ENCODE measurements at places on chromosomes 5 and 9. TPM values are rescaled to one million over a fixed set of nuclear protein-coding genes. Genes with fewer than 3 reads are reported as not detected.
A peak's percentile ranks its signal among the peaks of the same experiment; 100 is the strongest.

GRCh38 chr5:52760695-52761366 lies 26.9 kb upstream of the ITGA1 start:
- no peak for DNase-seq
- peaks cover 7% of the 10 kb centered on the region for H3K4me1 ChIP-seq
- no peak overlapping the region for H3K4me3 ChIP-seq
- no peaks in the 10 kb centered on the region for H3K27me3 ChIP-seq
- H3K27ac ChIP-seq = no peak overlapping the region

GRCh38 chr9:23824830-23825591 lies 1.0 kb downstream of the ELAVL2 start:
- peaks cover 19% of the 10 kb centered on the region for H3K27me3 ChIP-seq
- no peaks in the 10 kb centered on the region for H3K4me1 ChIP-seq
- no peak overlapping the region for H3K4me3 ChIP-seq
- H3K36me3 ChIP-seq = no peaks in the 10 kb centered on the region

DNA sequence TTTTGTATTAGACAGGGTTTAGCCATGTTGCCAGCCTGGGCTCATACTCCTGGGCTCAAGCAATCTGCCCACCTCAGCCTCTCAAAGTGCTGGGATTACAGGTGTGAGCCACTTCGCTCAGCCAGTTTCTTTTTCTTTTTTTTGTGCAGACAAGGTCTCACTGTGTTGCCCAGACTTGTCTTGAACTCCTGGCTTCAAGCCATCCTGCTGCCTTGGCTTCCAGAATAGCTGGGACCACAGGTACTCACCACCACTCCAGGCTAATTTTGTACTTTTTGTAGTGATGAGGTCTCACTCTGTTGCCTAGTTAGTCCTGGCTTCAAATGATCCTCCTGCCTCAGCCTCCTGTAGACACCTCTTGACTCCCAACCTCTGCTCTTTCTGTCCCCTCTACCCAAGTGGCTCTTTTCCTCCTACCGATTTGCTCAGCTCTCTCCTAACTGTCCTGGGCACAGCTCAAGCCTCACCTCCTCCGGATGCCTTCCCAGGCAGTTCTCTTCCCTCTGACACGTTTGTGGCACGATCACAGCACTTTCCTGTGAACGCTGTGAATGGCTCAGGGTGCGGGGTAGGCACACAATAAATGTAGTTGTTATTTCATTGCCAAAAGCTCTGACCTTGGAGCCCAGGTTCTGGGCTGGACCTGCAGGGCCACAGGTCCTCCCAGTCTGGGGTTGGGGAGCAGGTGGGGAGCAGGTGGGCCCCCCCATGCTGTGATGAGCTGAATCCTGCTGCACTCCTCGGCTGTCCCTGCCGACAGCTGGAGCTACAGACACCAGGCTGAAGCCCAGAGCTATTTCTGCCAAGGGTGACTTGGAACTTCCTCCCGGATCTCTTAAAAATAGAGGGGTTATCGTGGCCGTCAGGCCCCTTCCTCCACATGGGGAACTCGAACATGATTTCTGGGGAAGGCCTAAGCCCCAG lies 23.9 kb downstream of the GFI1B start:
- no peak overlapping the region for H3K27ac ChIP-seq
- DNase-seq = no peak
- peaks cover 16% of the 10 kb centered on the region for H3K4me1 ChIP-seq
- H3K36me3 ChIP-seq = no peaks in the 10 kb centered on the region
- H3K4me3 ChIP-seq = no peak overlapping the region

- no peak overlapping the region for H3K27ac ChIP-seq
- peak overlapping the region; percentile 27 for H3K4me3 ChIP-seq
- H3K36me3 ChIP-seq = no peaks in the 10 kb centered on the region
- H3K4me1 ChIP-seq = peaks cover 12% of the 10 kb centered on the region
Observed at GRCh38 chr5:78649861-78650496, 1.4 kb upstream of the LHFPL2 start.

DNA sequence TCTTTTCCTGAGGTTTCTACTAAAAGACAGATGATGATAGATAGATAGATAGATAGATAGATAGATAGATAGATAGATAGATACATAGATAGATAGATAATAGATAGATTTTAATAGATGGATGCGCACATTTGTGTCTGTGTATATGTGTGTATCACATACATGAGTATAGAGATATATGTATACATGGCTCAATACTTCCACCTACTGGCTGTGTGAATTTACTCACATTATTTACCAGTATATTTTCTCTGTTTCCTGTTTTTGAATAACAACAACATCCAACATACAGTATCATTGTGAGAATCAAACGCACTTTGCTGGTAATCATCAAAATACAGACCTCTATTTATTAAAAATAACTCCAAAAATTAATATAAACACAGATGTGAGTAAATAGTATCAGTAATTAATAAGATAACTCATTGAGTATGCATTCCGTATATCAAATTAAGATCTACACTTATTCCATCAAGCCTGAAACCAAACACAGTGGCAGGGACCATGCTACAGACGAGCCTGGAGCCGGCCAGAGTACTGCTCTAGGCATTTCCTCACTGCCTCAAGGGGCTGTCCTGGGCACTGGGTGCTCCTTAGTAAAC lies 338.0 kb downstream of the SEMA5A start:
- H3K36me3 ChIP-seq = no peaks in the 10 kb centered on the region
- H3K4me3 ChIP-seq = no peak overlapping the region
- H3K4me1 ChIP-seq = no peaks in the 10 kb centered on the region
- no peak overlapping the region for H3K27ac ChIP-seq

GRCh38 chr9:91812191-91812590 lies 137.8 kb downstream of the ROR2 start:
- peaks cover 9% of the 10 kb centered on the region for H3K27me3 ChIP-seq
- DNase-seq = peak; percentile 14
- no peaks in the 10 kb centered on the region for H3K36me3 ChIP-seq
- H3K27ac ChIP-seq = no peak overlapping the region
- no peaks in the 10 kb centered on the region for H3K4me1 ChIP-seq

GRCh38 chr5:83553000-83553486 lies 81.5 kb downstream of the VCAN start:
- no peak overlapping the region for H3K27ac ChIP-seq
- peaks cover 8% of the 10 kb centered on the region for H3K27me3 ChIP-seq
- H3K4me3 ChIP-seq = no peak overlapping the region
- no peaks in the 10 kb centered on the region for H3K36me3 ChIP-seq

DNA sequence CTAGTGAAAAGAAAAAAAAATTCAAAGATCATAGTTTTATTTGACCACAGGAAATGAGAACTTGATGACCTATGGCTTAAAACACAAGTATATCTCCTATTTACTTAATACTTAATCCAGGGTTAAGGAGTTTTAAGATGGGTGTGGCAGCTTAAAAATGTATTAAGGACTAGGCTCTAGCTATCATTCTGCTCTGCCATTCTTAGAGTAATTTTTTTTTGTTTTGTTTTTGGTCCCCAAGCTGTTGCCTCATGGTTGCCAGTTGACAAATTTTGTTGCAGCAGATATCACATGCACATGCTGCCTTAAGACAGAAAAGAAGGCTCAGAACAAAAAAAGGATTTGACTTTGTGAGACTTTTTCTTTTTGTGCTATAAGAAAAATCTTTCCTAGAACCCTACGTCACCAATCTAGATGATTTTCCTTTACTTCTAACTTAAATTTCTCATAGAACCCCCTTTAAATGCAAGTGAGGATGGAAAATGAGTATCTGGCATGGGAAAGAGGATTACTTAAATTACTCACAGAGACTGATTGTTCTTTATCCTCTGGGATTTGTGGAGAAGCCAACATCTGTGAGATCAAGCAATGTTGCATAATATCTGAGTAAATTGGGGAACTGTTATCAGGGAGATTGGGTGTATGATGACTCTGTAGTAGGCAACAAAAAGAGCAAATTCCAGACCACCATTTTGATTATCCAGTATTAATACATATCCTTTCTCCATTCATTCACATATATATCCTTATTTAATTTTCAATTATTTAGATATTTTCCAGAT lies 364.7 kb upstream of the CD180 start:
- no peak overlapping the region for H3K27ac ChIP-seq
- H3K4me3 ChIP-seq = no peak overlapping the region
- peaks cover 2% of the 10 kb centered on the region for H3K27me3 ChIP-seq
- no peak for DNase-seq
- H3K4me1 ChIP-seq = no peaks in the 10 kb centered on the region

- H3K36me3 ChIP-seq = peaks cover 17% of the 10 kb centered on the region
- H3K4me3 ChIP-seq = no peak overlapping the region
- no peak overlapping the region for H3K27ac ChIP-seq
- H3K27me3 ChIP-seq = no peaks in the 10 kb centered on the region
- no peak for DNase-seq
Observed at GRCh38 chr9:91273853-91274552, 87.7 kb downstream of the AUH start.

GRCh38 chr5:31921852-31922305 lies 252.2 kb downstream of the GOLPH3 start:
- DNase-seq = no peak
- no peaks in the 10 kb centered on the region for H3K27me3 ChIP-seq
- H3K36me3 ChIP-seq = no peaks in the 10 kb centered on the region
- H3K4me3 ChIP-seq = no peak overlapping the region

- no peak for DNase-seq
- H3K4me3 ChIP-seq = no peak overlapping the region
- no peaks in the 10 kb centered on the region for H3K27me3 ChIP-seq
Observed at GRCh38 chr5:65021527-65022226, 252.9 kb downstream of the CWC27 start.

DNA sequence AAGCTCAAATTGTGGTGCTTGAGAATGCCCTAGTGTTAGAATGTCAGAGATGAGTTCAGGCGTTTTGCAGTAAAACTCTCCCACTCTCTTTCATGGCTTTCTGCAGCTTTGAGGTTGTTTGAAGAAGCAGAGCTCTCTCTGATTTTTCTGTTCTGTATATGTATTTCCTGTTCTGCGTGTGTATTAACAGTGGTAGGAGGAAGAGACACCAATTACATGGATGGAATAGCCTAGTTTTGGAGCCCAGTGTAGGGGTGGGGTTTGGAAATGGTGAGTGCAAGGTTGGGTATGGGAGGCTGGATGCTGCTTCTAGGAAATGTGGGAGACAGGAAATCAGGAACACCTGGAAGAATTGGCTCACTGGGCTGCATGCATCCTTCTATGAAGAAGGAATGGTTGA lies 12.4 kb downstream of the LARP1 start:
- peak overlapping the region; percentile 45 for H3K27ac ChIP-seq
- peaks cover 3% of the 10 kb centered on the region for H3K36me3 ChIP-seq
- no peak for DNase-seq

GRCh38 chr9:23611869-23612268 lies 214.2 kb downstream of the ELAVL2 start:
- no peaks in the 10 kb centered on the region for H3K27me3 ChIP-seq
- DNase-seq = no peak
- H3K36me3 ChIP-seq = no peaks in the 10 kb centered on the region

- peaks cover 2% of the 10 kb centered on the region for H3K36me3 ChIP-seq
- H3K27me3 ChIP-seq = peaks cover 3% of the 10 kb centered on the region
- no peak for DNase-seq
- no peak overlapping the region for H3K4me3 ChIP-seq
Observed at GRCh38 chr9:134717924-134718645, 76.5 kb downstream of the COL5A1 start.

- H3K36me3 ChIP-seq = no peaks in the 10 kb centered on the region
- H3K27me3 ChIP-seq = peaks cover 14% of the 10 kb centered on the region
- no peak overlapping the region for H3K4me3 ChIP-seq
- H3K27ac ChIP-seq = no peak overlapping the region
Observed at GRCh38 chr5:116011046-116011445, 21.2 kb upstream of the ARL14EPL start.

The PCDHB5 gene
- not detected for total RNA-seq

The NR6A1 gene
- total RNA-seq = 1.2 TPM

The SLC34A3 gene
- not detected for total RNA-seq

The LCN6 gene
- total RNA-seq = not detected

The TMED7 gene
- 41.8 TPM for total RNA-seq

The RUSC2 gene
- 0.99 TPM for total RNA-seq

The FAM221B gene
- not detected for total RNA-seq

The SPATA31C1 gene
- not detected for total RNA-seq

The EDIL3 gene
- total RNA-seq = not detected

All from activated CD8-positive, alpha-beta memory T cell treated with anti-CD3 and anti-CD28 coated beads, Interleukin-2, amount 10 ng/mL, durations not matched to agents 7 days and 5 days (primary cell).